Ascending aorta (tissue), 2 donors: ENCODE measurements at places on chromosomes 5 and 9.

DNA sequence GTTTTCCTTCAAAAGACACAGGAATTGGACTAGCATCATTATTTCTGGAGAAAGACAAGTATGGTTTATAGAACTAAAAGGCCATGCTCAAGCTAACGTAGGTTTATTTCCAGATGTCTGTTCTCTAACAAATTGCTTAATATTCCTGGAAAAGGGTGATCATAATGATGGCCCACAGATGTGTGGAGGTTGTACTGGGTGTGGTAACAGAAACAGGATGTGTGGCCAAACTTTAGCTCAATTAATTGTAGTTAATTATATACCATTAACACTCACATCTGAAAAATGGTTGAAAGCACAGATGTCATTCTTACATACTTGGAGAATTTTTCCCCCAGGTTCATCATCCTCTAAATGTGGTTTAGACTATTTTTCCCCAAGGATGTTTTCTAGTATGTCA lies 292.7 kb upstream of the RASA1 start:
- DNase-seq, result no peak

GRCh38 chr5:141514330-141515133 lies 25.7 kb downstream of the PCDHGC5 start:
- DNase-seq, result no peak

DNA sequence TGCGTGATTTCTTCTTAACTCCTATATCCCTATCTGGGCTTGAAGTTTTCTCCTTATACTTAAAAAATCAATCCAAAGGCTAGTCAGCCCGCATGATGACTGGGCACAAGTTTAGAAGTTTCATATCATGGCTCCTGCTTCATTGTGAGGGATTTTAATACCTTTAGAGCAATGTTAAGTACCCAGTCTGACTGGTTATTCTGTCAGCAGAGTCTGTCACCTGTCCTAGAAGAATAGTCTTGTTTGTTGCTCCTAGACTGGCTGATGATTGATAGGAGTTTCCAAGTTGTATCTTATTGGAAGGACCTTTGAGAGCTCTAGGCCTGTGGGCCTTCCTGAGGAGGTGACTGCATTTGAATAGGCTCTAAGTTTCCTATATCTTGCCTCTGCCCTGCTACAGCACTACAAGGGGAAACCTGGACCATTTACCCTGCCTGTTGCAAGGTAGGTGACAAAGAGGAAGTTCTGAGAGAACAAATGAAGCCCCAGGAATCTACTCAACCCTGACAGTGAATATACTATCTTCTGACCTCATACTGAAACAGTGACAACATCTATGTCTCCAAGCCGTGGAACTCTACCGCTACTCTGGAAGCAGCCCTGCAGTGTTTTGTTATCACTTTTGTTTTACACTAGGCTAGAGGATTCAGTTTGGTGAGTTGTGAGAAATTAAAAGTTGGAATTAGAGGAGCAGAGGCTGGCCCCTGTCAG lies 66.5 kb downstream of the F2RL2 start:
- no peak for DNase-seq

DNA sequence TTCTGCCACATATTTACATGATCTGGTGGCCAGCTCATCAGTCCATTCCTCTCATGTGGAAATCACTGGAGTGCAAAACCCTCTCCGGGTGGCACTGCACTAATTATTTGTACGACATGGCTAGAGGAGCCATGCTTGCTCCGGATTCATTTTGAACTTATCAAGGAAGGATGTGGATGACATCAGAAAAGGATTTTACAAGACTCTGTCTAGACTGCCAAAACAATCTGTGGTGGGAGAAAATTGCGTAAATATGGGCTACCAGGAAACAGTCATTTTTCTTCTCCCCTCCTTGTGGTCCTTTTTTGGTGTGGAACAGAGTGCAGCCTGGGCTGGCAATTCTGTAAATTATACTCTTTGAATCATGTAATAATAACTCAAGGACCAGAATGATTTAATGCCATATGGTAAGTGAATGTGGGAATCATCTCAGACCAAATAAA lies 123.4 kb upstream of the IFNE start:
- DNase-seq, result no peak

DNA sequence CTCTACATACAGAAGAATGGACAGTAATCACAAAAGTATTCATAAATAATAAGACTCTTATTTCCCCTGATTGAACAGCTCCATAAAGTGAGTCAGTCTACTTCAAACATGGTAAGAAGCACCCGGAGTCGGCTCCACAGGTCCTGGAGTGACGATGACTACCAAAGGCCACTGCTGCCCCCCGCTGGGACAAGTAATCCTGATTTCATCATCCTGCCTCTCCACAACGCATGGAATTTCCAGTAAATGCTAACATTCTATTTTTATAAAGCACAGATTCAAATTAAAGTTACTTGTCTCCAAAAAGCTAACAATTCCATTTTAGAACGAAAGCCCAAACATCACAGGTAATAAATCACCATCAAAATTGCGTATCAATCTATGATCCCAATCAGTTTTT lies 16.2 kb downstream of the ATPSCKMT start:
- DNase-seq, result no peak

DNA sequence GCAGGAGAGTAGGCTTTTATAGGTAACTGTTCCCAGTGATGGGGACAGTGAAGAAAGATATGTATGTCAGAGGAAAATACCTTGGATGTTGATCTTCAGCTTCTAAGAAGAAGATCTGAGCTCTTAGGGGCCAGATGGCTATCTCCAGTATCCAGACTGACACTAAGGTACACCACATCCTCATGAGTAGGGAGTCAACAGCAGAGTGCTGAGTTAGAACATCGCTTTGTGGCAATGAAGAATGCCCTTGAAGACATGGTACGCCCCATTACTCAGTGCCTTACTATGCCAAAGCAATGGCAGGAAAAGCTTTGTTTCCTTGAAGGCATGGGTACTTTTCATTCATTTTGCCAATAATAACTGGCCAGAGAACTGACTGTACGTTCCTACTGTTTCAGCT lies 263.7 kb downstream of the CEMIP2 start:
- DNase-seq, result no peak

- DNase-seq, result no peak
Measured at GRCh38 chr5:98050583-98050982, 722.9 kb upstream of the RGMB start.

- DNase-seq, result no peak
Measured at GRCh38 chr9:109299891-109300290, 21.0 kb downstream of the EPB41L4B start.

DNA sequence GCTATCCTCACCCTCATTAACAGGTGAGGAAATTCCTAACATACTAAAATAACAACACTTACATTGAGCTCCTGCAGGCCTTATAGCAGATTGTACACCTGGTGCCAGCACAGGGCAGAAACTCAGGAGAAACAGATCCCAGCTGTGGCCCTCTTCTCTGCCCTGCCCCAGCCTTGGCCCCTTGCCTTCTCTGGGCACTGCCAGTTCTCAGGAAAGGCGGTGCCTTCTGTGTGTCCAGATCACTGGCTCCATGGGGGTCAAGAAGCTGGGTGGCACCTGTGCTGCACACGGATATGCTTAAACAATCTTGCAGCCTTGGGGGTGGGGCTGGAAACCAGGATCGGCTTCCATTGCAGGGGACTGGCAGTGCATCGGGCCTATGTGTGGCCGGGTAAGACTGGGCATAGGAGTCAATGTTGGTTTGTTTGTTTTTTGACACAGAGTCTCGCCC lies 19.3 kb downstream of the KYAT1 start:
- DNase-seq, result no peak

DNA sequence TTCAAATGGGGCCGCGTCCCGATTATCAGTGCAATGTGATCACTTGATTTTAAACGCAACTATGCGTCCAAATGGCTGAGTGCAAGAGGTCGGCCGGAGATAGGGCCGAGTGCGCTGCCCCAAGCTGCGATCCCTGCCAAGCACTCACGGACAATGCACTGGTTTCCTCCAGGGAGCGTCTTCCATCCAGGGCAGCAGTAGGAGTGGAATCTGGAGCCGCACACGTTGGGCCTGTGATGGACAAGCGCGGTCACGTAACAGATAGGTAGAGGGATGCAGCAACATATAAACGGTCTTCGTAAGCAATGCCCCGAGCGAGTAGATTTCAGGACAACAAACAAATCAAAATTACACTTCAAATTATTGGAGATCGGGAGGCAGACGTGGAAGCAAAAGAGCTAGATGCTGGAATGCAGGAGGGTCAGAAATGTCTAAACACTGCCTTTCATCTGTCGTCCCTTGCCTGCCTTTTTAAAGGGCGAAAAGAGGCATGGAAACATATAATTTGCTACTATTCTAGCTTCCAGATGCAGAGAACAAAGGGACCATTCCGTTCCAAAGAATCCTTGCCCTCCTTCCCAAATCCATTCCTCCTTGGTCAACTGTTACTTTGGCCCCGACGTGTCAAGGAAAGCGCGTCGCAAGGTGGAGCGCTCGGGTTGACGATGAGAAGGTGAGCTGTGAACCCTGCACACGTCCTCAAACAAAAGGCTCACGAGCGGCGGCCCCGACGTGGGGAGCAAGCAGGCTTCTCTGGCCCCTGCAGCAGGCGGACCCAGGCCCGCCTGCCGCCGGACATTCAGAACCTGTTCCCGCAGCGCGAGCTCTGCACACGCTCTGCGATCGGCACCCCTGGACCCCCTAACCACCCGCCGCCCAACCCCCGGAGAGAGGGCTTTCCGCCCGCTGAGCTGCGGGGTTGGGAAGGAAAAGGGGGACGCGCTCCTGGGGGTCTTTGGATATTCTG lies 1.5 kb downstream of the FBN2 start:
- no peak for DNase-seq

DNA sequence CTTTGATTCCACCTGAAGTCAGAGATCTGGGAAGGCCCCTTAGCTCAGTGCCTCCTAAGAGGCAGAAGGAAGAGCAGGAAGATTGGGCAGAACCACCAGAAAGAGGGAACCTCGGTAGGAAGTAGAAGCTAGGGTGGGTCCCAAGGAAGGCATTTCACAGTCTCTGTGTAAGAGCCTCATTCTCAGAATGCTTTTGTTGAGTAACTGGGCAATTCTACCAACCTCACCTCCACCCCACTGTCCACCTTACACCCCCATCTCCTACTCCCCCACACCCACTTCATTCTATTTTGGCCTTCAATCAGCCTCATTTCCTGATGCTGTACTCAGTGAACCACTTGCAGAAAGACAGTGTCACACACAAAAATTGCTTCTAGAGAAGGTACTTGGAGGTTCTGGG lies 3.5 kb downstream of the HBEGF start:
- no peak for DNase-seq

GRCh38 chr9:118367383-118367782 lies 663.2 kb downstream of the TLR4 start:
- DNase-seq, result no peak

DNA sequence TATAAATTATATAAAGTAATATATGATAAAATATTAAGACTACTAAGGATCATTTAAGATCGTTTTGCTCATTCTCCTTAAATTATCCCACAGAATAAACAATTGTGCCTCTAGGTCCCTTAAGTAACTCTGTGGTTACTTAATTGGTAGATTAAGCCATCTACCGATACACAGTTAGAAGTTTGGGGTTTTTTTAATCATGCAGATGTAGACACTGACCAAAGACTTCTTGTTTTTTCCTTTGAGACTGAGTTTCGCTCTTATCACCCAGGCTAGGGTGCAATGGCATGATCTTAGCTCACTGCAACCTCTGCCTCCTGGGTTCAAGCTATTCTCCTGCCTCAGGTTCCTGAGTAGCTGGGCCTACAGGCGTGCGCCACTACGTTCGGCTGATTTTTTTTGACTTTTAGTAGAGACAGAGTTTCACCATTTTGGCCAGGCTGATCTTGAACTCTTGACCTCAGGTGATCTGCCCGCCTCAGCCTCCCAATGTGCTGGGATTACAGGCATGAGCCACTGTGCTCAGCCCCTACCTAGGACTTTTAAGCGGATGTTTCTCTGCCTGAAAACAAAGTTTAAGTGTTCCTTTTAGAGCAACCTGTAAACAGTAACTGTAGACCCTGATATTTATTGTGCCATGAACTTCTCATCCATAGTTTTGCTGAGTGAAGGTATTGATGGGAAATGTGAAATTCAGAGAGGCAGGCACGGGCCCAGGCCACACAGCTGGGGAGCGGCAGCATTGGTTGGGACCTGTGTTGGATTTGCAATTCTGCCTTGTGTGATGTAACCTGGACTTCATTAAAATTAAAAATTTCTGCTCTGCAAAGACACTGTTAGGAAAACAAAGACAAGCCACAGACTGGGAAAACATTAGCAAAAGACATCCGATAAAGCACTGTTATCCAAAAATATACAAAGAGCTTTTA lies 11.6 kb downstream of the CEL start:
- DNase-seq, result no peak

- DNase-seq, result no peak
Measured at GRCh38 chr9:99438596-99438995, 216.5 kb downstream of the SEC61B start.

- no peak for DNase-seq
Measured at GRCh38 chr5:35660451-35660850, 42.8 kb downstream of the SPEF2 start.

DNA sequence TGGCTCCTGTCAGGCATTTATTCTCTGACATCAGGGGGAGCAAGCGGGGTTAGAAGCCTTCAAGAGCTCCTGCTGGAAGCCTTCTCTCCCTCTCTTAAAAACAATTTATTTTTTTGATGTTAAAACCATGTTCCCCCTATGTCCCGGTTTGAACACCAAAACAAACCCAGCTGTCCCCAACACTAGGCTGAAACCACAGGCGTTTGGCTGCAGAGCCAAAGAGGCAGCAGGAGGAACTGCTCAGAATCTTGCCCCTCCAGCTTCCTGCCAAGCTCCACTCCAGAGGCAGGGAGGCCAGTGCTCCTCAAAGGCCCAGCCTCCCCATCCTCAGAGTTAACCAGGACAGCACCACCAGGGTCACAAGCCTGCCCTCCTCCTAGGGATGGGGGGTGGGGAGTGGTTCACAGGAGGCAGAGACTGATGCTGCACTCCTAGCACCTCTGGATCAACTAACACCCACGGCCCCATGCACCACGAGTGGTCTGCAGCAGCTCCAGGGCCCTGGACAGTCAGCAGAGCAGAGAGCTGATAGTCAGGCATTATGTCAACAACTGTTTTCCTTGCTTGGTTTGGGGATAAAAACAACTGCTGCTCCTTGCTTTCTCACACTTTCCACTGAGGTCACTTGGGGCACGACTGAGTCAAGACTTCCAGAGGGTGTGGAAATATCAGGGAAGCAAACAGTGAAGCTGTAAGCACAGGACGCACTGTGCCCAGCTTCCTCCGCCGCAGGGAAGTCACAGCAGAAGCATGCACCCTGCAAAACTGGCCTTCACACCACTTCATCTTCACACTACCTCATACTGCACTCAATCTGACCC lies 96.5 kb upstream of the ADRA1B start:
- peak; percentile 72 for DNase-seq

DNA sequence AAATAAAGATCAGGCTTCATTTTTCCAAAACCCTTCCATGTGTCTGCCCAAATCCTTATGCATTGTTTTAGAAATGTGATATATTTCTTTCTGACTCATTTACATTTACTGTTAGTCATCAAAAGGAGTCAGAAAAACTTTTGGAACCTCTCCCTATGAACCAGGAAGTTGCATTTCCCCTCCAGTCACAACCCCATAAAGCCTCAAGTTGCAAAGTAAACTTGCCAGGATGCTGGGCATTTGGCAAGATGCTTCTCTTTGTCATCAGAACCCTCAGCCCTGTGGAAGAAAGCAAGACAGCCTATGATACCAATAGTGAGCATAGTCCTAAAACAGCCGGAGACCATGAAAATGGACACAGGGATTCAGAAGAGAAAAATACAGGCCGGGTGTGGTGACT lies 84.2 kb downstream of the MUSK start:
- peak; percentile 65 for DNase-seq

GRCh38 chr5:109524555-109524954 lies 114.8 kb upstream of the PJA2 start:
- DNase-seq, result no peak
